ENCODE measurements at places on chromosomes 1 and 21. TPM values are rescaled to one million over a fixed set of nuclear protein-coding genes. Genes with fewer than 3 reads are reported as not detected.

LCE6A gene
- total RNA-seq, result not detected

OR2T29 gene
- not detected for total RNA-seq

MNDA gene
- 2.7 TPM for total RNA-seq

NBPF10 gene
- total RNA-seq, result 0.91 TPM

- peak overlapping the region; percentile 60 for H3K27ac ChIP-seq
- no peak overlapping the region for H3K4me3 ChIP-seq
- peaks cover 14% of the 10 kb centered on the region for H3K4me1 ChIP-seq
- no peaks in the 10 kb centered on the region for H3K27me3 ChIP-seq
- peak; percentile 93 for DNase-seq
Observed at GRCh38 chr1:206579747-206580437, 32.4 kb downstream of the EIF2D start.

GRCh38 chr1:113545626-113546025 is 155.3 kb downstream of the MAGI3 start:
- no peaks in the 10 kb centered on the region for H3K27me3 ChIP-seq
- H3K27ac ChIP-seq, result no peak overlapping the region
- H3K36me3 ChIP-seq, result no peaks in the 10 kb centered on the region
- no peak for DNase-seq

DNA sequence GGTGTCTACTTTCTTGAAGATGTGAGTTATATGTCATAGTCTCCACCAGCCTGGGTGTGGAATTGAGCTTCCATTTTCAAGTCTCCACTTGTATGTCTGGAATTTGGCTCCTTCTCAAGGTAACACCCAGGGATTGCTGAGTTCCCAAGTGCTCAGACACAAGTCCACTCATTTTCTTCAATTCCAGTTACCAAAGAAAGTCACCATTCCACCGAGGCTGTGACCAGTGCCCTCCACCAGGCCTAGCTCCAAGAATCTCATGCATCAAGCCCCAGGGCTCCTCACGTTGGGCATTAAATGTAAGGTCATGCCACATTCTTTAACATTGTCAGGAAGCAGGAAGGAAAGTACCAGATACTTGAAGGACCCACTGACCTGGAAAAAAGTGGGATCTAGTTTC is 2.4 kb upstream of the RAB4A start:
- no peak for DNase-seq
- peak overlapping the region; percentile 93 for H3K27ac ChIP-seq
- H3K4me1 ChIP-seq, result peaks cover 27% of the 10 kb centered on the region
- H3K27me3 ChIP-seq, result no peaks in the 10 kb centered on the region

- no peaks in the 10 kb centered on the region for H3K27me3 ChIP-seq
- no peak for DNase-seq
- H3K4me3 ChIP-seq, result no peak overlapping the region
- H3K36me3 ChIP-seq, result no peaks in the 10 kb centered on the region
Observed at GRCh38 chr1:212525479-212526110, 83.0 kb upstream of the ATF3 start.

GRCh38 chr1:43280692-43281091 is 4.7 kb downstream of the C1orf210 start:
- no peak for DNase-seq
- no peaks in the 10 kb centered on the region for H3K4me1 ChIP-seq
- no peaks in the 10 kb centered on the region for H3K27me3 ChIP-seq
- no peak overlapping the region for H3K4me3 ChIP-seq
- no peak overlapping the region for H3K27ac ChIP-seq
- no peaks in the 10 kb centered on the region for H3K36me3 ChIP-seq

GRCh38 chr1:193087893-193088292 is 17.3 kb downstream of the GLRX2 start:
- DNase-seq, result no peak
- peaks cover 35% of the 10 kb centered on the region for H3K36me3 ChIP-seq
- no peak overlapping the region for H3K4me3 ChIP-seq
- H3K4me1 ChIP-seq, result no peaks in the 10 kb centered on the region
- H3K27ac ChIP-seq, result no peak overlapping the region

DNA sequence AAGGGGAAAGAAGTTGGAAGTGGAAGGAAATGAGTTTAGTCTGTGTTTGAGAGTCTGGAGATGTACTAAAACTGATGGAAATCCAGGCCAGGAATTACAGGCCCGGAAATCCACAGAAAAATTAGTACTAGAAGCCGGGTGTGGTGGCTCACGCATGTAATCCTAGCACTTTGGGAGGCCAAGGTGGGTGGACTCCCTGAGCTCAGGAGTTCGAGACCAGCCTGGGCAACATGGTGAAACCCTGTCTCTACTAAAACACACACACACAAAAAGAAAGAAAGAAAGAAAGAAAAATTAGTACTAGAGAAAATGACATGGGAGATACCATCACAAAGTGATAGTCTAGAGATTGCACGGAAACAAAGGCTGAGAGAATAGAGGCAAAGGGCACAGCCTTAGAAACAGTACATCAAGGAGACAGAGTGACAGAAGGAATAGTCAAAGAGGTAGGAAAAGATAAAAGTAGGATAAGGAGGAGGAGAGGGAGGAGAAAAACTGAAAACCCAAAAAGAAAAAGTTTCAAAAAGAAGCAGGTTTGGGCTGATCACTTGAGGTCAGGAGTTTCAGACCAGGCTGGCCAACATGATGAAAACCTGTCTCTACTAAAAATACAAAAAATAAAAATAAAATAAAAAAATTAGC is 4.8 kb upstream of the TAF13 start:
- H3K27ac ChIP-seq, result peak overlapping the region; percentile 62
- no peaks in the 10 kb centered on the region for H3K36me3 ChIP-seq
- H3K27me3 ChIP-seq, result no peaks in the 10 kb centered on the region

DNA sequence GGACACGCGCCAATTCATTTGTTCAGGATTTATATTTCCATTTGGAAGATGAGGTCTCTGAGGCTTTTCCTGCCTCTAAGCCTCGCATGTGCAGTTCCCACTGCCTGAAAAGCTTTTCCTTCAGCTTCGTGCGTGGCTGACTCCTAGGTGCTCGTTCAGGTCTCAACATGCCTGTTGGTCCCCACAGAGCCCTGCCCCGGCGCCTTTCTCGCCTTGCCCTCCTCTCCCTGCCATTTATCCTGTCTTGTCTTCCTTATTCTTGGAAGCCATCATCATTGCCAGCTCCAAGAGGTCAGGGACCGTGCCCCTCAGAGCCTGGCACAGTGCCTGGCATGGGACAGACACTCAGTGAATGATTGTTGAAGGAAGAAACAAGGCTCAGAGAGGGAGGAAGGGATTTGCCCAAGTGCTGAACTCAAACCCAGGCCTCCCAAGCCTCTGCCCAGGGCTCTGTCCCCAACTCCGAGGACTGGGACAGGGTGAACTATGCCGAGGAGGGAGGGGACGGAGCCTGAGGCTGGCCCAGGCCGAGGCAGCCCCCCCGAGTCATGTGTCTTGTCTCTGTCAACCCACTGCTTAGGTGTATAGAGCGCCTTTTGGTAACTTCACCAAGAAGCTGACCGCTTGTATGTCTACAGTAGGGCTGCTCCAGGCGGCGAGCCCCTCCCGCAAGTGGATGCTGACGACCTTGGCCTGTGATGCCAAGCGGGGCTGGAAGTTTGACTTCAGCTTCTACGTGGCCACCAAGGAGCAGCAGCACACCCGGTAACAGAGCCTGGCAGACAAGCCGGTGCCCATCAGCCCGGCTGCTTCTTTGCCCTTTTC is 47.3 kb downstream of the DISP3 start:
- H3K27me3 ChIP-seq, result no peaks in the 10 kb centered on the region
- H3K4me1 ChIP-seq, result no peaks in the 10 kb centered on the region
- H3K27ac ChIP-seq, result no peak overlapping the region
- DNase-seq, result no peak
- H3K4me3 ChIP-seq, result no peak overlapping the region

DNA sequence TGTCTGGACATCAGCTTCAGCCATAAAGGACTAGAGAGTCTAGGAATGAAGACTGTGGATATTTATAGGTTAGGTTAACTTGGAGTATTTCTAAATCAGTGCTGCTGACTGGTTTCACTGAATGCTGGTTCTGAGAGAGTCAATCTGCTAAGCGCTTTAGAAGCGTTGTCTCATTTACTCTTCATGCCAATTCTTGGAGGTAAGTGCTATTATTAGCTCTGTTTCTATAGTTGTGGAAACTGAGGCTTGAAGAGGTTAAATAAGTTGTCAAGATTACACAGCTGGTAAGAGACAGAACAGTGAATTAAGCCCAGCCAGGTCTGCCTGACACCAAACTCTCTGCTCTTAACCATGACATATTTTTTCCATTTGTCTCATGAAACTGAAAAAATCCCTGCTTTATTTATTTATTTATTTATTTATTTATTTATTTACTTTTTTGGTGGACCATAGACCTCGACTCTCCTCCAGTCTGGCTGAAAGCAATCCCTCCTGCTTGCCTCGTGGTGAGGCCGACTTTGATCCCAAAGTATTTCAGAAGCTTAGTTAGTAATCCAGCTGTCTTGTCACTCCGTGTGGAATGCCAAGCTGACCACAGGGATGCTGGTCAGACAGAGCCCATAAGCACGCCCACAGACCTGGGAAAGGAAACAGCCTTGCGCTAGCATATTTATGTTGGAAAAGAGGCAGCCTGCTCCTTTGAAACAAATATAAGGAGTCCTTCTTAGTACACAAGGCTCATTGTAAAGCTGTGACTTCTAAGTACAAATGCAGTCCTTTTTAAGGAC is 16.9 kb downstream of the NTMT2 start:
- no peaks in the 10 kb centered on the region for H3K4me1 ChIP-seq
- peak; percentile 6 for DNase-seq
- no peaks in the 10 kb centered on the region for H3K27me3 ChIP-seq

DNA sequence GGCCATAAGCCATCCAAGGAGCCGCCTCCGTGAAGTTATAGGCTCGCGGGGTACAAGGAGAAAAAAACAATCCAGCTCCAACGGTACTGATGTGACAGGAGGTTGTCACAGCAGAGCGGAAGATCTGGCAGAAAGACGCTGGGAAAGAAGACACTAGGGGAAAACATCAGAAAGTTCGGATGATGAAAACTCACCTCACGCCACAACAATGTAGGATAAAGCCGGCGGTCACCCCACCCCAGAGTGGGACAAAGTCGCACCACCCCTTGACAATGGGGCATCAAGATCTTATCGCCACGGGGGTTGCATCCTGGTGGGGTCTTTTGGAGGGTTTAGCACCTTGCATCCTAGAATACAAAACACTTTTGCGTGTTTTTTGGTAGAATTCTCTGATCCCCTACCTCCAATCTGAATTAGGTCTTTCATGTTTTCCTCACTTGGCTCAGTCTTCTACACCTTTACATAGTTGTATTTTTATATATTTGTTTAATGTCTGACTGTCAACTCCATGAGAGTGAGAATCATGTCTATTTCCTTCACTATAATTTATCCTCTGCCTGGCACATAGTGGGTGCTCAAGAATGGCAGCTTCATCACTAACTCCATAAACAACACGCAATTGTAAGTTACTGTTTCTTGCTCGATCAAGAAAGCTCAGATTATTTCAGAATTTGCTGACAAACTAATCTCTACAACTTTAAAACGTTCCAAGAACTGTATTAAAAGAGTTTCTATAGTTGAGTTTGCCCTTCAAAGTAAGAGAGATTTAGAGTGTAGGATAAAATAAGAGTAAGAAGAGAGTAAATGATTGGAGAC is 611 bp upstream of the ZSWIM5 start:
- no peak for DNase-seq
- H3K4me1 ChIP-seq, result peaks cover 14% of the 10 kb centered on the region
- peak overlapping the region; percentile 82 for H3K27ac ChIP-seq
- no peaks in the 10 kb centered on the region for H3K36me3 ChIP-seq

DNA sequence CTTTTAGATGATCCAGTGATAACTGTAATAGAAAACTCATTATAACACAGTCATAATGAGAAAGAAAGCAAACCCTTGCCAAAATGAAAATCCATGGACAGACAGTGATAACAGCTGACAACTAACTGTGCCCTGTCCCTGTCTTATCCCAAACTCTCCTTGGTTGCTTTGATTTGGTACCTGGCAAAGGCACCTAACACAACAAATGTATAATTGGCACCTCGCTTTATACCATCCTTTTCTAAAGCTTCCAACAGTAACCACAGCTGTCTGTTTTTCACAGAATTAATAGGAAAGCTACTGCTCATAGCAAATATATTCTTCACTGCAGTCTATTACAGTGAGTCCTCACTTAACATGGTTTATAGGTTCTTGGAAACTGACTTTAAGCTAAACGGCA is 118.4 kb upstream of the KRTAP19-8 start:
- no peak for DNase-seq
- H3K36me3 ChIP-seq, result no peaks in the 10 kb centered on the region
- H3K4me3 ChIP-seq, result no peak overlapping the region
- H3K27me3 ChIP-seq, result peaks cover 3% of the 10 kb centered on the region

- peak; percentile 77 for DNase-seq
- no peak overlapping the region for H3K27ac ChIP-seq
- H3K27me3 ChIP-seq, result no peaks in the 10 kb centered on the region
- no peaks in the 10 kb centered on the region for H3K4me1 ChIP-seq
- no peaks in the 10 kb centered on the region for H3K36me3 ChIP-seq
Observed at GRCh38 chr1:228842094-228842775, 107.0 kb downstream of the RHOU start.

DNA sequence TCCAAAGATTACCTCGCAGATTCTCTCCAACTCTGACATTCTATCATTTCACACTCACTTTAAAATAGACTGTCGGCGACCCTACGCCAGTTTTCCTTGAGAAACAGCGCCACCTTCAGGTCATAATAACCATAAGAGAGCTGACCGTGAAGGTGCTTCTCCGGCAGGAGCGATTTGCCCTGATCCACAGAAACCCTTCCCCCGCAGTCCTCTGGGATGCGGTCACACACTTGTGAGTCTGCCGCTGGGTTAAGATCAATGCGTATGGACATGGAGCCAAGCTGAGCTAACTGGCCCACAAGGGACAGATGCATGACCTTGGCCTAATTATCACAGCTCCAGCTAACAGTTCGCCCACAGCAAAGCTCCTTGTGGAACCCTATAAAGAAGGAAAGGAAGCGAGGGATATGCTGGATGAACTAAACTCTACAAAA is 32.8 kb upstream of the IFNAR2 start:
- H3K4me3 ChIP-seq, result peak overlapping the region; percentile 34
- H3K4me1 ChIP-seq, result peaks cover 28% of the 10 kb centered on the region
- H3K27me3 ChIP-seq, result no peaks in the 10 kb centered on the region
- DNase-seq, result peak; percentile 49

- H3K4me3 ChIP-seq, result no peak overlapping the region
- H3K27ac ChIP-seq, result no peak overlapping the region
- peaks cover 30% of the 10 kb centered on the region for H3K27me3 ChIP-seq
- H3K36me3 ChIP-seq, result no peaks in the 10 kb centered on the region
- no peak for DNase-seq
Observed at GRCh38 chr1:3000671-3001470, 20.4 kb upstream of the ACTRT2 start.

GRCh38 chr1:66380452-66381212 is 153.3 kb upstream of the SGIP1 start:
- H3K27me3 ChIP-seq, result no peaks in the 10 kb centered on the region
- no peak overlapping the region for H3K27ac ChIP-seq
- H3K36me3 ChIP-seq, result no peaks in the 10 kb centered on the region
- no peak overlapping the region for H3K4me3 ChIP-seq
- no peak for DNase-seq
